Hepatic stellate cell (primary cell): ENCODE measurements at places on chromosomes 13 and 19.
A peak's percentile ranks its signal among the peaks of the same experiment; 100 is the strongest.

DNA sequence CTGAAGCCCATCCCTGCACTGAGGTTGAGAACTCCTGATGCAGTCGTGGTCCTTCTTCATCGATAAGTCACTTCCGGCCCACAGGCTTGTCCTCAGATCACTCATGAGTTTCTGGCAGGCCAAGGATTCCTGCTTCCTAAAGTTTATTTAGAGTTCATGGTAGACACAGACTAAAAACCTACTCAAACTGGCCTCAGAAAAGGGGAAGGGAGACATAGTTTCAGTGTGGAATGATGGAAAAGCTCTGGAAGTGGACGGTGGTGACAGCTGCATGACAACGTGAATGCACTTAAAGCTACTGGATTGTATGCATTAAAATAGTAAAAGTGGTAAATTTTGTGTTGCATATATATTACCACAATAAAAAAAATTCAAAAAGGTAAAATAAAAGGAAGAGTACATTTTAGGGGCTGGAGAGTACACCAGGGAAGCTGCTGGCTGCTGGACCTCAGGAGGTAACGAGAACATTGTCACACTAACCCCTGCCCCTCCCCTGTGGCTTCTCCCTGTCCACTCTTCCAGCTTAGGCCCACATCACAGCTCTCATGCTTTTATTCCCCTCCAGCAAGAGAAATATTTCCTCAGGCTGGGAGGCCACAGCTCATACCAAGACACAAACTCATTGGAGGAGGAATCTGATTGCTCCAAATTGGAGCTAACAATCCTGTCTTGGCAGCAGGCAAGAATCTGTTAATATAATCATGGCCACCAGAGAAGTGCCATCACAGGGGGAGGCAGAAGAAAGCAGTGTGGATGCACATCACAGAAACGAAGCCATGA lies 741.0 kb downstream of the UQCRFS1 start:
- DNase-seq = peak; percentile 47

- no peak for DNase-seq
These were observed 19.0 kb upstream of the IL17D start for GRCh38 chr13:20684546-20684945.

- DNase-seq = no peak
These were observed 26.2 kb downstream of the GPR42 start for GRCh38 chr19:35397064-35397463.

- peak; percentile 86 for DNase-seq
These were observed 486 bp upstream of the SPINT2 start for GRCh38 chr19:38263689-38264485.

DNA sequence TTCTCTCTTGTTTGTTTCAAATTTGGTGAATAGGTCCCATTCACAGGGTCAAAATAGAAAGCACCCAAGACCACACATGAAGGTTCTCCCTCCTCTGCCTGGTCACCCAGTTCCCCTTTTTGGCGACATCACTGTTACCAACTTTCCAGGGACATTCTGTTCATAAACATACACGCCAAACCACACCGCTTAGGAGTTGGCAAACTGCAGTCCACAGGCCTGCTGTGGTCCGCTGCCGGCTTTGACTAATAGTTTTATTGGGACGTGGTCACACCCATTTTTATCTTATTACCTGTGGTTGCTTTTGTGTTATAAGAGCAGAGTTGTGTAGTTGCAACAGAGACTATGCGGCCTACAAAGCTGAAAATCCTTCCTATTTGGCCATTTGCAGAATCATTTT lies 24.2 kb downstream of the UHRF1 start:
- DNase-seq = no peak

DNA sequence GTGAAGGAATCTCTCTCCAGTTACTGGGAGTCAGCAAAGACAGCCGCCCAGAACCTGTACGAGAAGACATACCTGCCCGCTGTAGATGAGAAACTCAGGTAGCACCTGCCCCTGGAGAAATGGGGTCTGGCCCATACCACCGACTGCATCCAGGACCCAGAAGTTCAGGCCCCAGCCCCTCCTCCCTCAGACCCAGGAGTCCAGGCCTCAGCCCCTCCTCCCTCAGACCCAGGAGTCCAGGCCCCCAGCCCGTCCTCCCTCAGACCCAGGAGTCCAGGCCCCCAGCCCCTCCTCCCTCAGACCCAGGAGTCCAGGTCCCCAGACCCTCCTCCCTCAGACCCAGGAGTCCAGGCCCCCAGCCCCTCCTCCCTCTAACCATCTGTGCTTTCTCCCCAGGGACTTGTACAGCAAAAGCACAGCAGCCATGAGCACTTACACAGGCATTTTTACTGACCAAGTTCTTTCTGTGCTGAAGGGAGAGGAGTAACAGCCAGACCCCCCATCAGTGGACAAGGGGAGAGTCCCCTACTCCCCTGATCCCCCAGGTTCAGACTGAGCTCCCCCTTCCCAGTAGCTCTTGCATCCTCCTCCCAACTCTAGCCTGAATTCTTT lies 3.0 kb downstream of the APOC2 start:
- no peak for DNase-seq

DNA sequence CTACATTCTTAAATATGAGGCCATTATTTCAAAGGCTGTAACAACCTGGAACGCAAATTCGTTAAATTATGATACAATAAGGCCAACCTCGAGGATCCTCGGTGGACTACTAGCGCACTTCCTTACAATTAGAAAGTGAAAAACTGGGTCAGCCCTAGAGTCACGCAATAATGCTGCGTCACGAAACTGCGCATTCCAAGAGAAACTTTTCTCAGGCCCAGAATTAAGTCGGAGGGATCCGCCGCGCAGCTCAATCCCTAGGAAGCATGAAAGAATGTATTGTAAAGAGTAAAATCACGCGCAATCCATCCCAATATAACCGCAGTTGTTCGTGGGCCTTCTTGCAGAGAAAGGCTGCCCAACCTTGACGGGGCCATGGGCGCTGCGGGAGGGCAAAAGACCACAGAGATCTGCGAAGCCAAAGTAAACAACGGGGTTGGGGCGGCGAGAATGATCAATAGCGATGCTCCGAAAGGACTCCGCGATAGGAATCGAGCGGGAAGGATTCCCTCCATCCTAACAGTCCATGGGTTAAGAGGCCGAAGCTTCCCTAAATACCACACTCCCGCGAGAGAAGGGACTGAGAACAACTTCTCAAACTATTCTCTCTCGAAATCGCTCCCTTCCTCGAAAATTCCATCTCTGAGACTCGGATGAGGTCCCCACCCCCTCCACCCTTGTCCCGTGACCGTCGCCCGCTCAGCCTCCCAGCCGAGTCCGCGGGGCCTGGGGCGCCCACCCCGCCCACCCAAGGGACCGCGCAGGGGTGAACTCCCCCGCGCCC lies 564 bp downstream of the SPART start:
- DNase-seq = peak; percentile 56

DNA sequence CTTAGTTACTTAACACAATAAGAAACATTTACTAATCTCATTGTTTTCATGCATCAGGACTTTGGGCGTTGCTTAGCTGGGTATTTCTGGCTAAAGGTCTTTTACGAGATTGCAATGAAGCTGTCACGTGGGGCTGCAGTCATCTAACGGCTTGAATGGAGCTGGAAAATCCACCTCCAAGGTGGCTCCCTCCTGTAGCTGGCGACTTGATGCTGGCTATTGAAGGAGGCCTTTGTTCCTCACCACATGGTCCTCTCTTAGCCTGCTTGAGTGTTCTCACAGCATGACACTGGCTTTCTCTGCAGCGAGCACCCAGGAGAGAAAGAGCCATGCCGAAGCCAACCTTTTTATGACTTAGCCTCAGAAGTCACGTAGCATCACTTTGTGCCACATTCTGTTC lies 92.0 kb downstream of the NHLRC3 start:
- DNase-seq = no peak

GRCh38 chr19:7494416-7495098 lies 5.7 kb upstream of the PEX11G start:
- peak; percentile 65 for DNase-seq

- DNase-seq = peak; percentile 21
These were observed 35.1 kb downstream of the LCP1 start for GRCh38 chr13:46146898-46147297.

- peak; percentile 88 for DNase-seq
These were observed 7.3 kb downstream of the OPA3 start for GRCh38 chr19:45577111-45577905.

DNA sequence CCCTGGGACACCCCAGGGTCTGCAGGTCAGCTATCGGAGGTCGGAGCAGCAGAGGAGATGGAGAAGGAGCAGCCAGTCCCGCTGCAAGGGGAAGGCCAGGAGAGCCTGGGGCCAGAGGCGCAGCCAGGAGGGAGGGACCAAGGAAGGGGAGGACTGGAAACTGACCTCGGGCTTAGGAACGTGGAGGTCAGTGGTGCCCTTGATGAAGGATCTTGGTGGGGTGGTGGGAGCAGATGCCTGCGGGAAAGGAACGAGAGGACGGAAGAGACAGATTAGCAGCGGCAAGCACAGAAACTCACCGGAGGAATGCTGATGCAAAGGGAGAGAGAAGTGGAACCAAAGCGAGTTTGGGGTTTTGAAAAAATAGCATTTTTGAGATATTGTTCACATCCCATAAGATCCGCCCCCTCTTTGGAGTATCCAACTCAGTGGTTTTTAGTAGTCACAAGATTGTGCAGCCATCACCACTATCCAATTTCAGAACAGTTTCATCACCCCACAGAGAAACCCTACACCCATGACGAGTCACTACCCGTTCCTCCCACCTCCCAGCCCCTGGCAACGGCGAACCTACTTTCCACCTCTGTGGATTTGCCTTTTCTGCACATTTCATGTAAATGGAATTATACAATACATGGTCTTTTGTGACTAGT lies 22.1 kb downstream of the PLEKHF1 start:
- DNase-seq = peak; percentile 85

DNA sequence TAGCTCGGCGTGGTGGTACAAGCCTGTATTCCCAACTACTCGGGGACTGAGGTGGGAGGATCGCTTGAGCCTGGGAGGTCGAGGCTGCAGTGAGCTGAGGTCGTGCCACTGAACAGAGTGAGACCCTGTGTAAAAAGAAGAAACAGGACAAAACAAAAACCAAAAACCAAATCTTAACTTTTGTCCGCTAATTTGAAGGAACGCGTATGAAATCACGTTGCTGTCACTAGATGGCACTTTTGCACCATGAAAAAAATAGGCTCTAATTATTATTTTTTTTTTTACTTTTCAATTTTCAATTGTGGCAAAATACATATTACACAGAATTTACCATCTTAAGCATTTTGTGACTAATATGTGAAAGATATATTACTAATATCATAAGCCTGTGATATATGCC lies 17.6 kb upstream of the ZNF835 start:
- no peak for DNase-seq

- DNase-seq = no peak
These were observed at the start of gene CD209 for GRCh38 chr19:7746903-7747884. CD209 (minus strand) TSS chr19:7747534; CDS start chr19:7747511, 23 bp downstream.

DNA sequence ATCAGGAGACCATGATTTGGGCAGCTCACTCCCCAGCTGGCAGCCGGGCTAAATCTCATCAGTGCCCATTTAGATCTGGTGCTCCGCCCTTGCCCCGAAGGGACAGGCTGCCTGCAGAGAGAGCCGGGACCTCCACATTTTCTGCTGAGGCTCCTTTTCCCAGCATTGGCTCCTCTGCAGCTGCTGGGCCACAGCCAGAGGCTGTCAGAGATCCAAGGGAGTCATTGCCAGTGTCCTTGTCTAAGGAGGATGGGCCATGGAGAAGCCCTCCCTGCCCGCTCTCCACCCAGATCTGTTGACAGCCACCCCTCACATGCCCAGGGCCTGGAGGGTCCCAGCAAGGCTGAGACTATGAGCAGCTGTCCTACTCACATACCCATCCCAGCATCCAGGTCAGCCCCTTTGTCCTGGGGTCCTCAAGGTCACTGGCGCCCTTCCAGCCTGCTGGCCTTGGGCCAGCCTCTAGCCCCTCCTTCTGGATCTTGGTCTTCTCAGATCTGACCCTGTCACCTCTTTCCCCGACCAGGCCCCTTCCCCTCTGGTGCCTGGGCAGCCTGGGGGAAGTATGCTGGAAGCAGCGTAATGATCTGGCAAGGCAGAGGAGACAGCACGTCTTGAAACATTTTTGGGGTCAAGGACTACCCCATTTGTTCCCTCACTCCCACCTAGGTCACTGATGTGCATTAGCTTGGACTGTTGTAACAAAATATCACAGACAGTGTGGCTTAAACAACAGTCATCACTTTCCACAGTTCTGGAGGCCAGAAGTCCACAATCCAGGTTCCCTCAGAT lies 7.9 kb downstream of the PIN1 start:
- no peak for DNase-seq
